H1 (cell line): ENCODE measurements at places on chromosomes 6 and 20. TPM values are rescaled to one million over a fixed set of nuclear protein-coding genes. Genes with fewer than 3 reads are reported as not detected.

DNA sequence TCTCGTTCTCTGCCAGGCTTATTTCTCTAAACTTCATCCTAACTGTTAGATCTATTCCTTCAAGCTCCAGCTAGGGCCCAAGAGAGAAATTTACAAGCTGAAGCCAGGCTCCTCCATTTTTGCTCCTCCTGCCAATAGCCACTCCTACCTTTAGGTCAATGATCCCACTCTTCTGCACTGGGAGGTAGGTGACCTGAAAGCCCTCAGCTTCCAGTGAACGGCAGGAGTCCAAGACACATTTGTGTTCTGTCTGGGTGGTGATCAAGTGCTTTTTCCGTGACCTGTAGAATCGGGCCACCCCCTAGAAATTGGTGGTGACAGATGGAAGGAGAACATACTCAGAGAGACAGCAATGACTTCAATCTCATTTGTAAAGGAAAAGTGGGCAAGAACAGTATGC lies 8.9 kb downstream of the NFS1 start:
- DNase-seq: no peak

DNA sequence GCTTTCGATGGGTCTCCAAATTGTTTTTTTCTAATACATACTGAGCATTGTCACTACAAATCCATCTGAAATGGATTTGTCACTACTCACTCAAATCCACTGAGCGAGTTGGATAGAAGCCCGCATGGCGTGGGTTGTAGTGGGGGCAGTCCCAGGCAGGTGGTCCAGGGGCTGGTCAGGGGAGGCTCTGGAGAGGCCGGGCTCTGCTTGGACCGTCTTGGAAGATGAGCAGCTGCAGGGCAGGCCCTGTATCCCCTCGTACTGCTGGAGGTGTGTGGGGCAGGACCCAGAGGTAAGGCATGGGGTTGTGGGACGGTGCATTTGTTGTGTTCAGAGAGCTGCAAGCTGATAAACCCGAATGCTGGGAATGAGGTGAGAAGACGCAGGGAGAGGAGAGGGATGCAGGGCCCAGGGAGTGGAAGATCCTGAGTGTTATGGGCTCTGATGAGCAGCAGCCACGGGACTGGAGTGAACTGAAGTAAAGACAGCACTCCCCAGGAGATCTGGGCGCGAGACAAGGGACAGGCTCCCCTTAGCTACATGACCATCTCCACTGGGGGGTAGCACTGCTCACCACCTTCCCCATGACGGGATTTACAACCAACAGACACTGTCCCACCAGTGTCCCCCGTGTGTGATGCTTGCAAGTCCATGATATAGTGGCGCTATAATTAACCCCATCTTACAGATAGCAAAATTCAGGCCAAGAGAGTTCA lies 45.9 kb downstream of the PSMG4 start:
- DNase-seq: no peak

- DNase-seq: no peak
These were observed 36.1 kb downstream of the ELOVL2 start for GRCh38 chr6:11007715-11008608.

- no peak for DNase-seq
These were observed 249.3 kb downstream of the CD83 start for GRCh38 chr6:14366872-14367271.

- DNase-seq: no peak
These were observed 68.3 kb downstream of the SMLR1 start for GRCh38 chr6:130895516-130895915.

GRCh38 chr6:170313716-170314295 lies 7.2 kb downstream of the FAM120B start:
- DNase-seq: no peak

GRCh38 chr20:20205141-20205861 lies 153.0 kb downstream of the CFAP61 start:
- no peak for DNase-seq

DNA sequence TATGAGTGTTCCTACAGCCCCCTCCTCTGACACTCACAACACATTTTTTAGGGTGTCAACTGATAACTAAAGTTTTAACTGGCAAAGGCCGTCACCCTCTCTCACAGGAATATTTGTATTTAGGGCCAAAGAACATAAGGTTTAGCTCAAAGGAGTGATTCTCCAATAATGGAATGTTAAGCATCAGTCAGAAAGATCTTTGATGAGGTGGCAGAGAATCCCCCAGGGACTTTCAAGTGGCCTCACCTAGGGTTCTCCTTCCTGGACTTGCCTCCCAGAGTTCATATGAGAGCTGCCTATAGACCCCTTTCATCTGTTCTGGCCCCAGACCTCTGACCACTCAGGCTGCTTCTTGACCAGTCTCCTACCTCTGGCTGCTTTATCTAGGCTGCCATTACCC lies 7.4 kb upstream of the SCUBE3 start:
- no peak for DNase-seq

ADGB gene
- not detected in 2 replicates for total RNA-seq

GHRH gene
- total RNA-seq: not detected in 2 replicates

ACTL10 gene
- not detected in 2 replicates for total RNA-seq

ZC2HC1B gene
- not detected in 2 replicates for total RNA-seq

CCN2 gene
- total RNA-seq: 105 and 107 TPM in 2 replicates
